M059J (cell line): ENCODE measurements at places on chromosomes 6 and 20. TPM values are rescaled to one million over a fixed set of nuclear protein-coding genes. Genes with fewer than 3 reads are reported as not detected.

The TXNDC5 gene
- 445 and 601 TPM in 2 replicates for total RNA-seq

GRCh38 chr6:85049282-85049681, 284.9 kb upstream of the TBX18 start:
- no peak for DNase-seq

The ULBP2 gene
- 75.7 and 88.8 TPM in 2 replicates for total RNA-seq

DNA sequence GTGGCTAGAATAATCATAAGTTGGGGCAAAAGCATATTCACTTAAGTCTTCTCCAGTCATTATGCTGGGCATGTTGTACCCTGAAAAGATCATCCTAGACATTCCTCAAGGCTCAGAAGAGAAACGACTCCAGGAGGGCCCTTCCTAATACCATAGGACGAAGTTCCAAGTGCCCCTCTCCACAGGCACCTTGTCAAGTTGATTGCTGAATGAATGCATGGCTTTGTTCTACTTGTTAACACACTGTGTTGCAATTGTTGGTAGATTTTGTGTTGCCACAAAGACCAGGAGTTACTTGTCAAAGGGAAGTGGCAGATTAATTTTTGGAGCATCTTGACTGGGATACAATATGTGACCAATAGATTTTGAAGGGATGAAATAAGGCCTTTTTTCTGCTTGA, 194.3 kb upstream of the SMLR1 start:
- DNase-seq = no peak

The SLC17A1 gene
- total RNA-seq = not detected in 2 replicates
